ENCODE measurements at places on chromosomes 3 and 15.

- peak; percentile 24 for DNase-seq
Measured at GRCh38 chr3:1404270-1404962, 311.6 kb downstream of the CNTN6 start.

DNA sequence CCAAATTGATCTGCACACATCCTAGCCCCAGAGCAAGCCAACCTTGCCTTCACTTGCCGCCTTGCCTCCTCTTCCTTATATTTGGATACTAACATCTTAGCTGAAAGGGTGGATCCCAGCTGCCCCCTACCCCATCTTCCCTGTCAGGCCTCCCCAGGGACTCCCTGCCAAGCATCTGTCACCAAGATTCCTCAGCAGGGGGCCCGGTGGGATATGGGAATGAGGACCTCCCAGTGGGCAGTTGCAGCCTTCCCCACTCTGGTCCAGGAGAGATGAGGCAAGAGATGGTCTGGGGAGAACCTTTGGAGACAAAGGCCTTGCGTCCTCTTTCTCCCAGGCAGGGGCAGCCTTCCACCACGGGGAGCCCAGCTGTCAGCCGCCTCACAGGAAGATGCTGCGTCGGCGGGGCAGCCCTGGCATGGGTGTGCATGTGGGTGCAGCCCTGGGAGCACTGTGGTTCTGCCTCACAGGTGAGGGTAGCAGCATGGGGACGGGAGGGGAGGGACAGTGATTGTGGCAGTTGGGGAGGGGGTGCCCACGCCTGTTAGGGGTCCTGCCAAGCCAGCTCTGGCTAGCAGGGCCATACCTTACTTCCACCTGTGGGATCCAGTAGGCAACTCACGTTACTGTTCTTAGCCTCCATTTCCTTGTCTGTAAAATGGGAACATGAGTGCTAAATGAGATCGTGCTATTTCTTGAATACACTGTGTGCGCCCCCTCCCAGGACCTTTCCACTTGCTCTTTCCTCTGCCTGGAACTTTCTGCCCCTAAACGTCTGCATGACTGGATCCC is 15.3 kb downstream of the CD276 start:
- no peak for DNase-seq

GRCh38 chr15:70834999-70835398 is 19.0 kb downstream of the LARP6 start:
- no peak for DNase-seq

DNA sequence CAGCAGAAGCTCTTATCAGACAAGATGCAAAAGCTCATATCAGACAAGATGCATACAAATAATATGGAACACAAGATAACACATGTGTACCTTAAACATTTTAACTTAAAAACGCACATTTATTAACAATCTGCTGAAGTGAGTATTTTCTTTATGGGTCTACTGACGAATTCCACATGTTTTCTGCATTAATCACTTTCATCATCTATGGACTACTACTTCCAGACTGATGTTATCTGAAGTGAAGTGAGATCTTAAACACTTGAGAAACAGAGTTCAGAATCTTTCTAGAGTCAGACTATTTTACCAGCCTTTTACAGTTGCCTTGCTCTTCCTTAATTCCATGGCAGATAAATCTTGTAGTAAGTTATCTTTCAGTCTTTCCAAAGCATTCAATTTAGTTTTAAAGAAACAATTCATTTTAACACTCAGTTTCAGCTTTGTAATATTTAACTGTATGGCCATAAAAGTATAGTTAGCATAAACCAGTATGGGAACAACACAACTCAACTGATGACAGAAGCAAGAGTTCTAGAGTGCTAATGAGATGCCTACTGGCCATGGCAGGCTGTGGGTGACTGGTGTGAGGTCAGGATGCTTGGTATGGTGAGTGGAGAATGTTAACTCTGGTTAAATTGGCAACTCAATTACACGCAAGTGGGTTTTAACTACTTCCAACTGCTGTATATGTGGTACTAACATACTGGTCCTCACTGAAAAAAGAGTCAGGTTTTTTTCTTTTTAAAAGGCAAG is 9.8 kb downstream of the CMTM6 start:
- no peak for DNase-seq

GRCh38 chr3:122025296-122025695 is 3.2 kb upstream of the ILDR1 start:
- no peak for DNase-seq

- DNase-seq, result no peak
Measured at GRCh38 chr3:59386165-59386564, 336.3 kb upstream of the CFAP20DC start.

GRCh38 chr15:46297766-46298165 is 662.9 kb downstream of the SQOR start:
- no peak for DNase-seq

DNA sequence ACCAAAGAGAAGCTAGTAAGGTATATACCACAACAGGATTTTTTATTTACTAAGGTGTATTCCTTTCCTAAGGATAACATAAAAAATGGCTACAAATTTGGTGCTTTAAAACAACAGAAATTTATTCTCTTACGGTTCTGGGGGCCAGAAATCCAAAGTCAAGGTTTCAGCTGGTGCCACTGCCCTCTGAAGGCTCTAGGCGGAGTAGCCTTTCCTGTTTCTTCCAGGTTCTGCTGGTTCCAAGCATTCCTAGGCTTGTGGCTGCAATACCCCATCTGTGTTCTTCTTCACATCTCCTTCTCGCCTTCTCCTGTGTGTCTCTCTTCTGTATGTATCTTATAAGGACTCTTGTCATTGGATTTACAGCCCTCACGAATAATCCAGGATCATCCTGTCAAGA is 549.9 kb downstream of the GRM7 start:
- DNase-seq, result no peak

- no peak for DNase-seq
Measured at GRCh38 chr3:18745472-18745871, 320.3 kb upstream of the SATB1 start.

DNA sequence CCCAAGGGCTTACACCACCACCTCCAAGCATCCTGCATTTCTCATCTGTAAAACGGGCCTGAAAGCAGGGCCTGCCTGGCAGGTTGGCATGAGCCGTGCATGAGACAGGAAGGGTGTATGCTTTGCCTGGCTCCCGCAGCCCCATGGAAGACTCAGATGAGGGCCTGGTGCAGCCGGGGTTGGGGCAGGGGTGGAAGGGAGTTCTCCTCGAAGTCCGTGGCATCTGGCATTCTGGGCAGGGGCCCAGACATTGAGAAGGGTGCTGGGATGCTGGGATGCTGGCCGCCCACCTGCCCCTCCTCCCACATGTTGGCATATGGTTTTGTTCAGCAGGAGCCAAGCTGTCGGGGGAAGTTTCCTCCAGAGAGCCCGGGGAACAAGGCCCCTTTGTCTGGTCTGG is 13.0 kb upstream of the FBLN2 start:
- DNase-seq, result no peak

DNA sequence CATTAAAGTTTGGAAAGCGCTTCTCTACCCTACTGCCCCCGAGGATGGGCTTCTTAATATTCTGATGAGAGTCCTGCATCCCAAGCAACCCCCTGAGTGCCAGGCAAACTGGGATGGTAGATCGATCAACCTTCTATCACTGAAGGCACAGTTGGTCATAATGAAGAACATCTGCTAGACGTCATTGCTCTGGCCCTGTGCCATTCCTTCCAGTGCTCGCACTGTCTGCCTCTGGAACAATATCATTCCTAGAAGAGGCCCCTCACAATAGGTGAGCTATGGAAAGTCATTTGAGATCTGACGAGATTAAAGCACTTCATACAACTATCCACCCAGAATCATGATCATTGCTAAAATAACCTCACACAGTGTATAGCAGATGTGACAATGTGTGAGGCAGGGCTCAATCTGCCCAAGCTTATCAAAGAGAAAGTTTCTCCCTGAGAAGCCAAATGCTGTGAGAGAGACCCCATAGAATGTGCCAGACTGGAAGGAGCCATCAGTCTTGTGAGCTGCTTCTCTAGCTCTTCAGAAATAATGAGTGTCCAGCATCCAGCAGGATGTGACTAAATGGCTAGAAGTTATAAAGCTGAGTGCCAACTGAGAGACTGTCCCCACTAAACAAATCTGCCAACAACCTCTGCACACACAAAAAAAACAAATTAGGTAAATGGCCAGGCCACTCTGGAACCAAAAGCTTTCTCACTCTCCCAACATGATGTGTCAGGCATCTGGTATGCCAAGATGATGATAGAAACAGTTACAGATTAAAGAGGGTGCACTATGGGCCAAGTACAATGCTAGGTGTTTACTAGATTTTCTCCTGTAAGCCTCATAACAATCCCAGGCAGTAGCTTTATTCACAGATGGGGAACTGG is 165.5 kb downstream of the NECTIN3 start:
- DNase-seq, result no peak

DNA sequence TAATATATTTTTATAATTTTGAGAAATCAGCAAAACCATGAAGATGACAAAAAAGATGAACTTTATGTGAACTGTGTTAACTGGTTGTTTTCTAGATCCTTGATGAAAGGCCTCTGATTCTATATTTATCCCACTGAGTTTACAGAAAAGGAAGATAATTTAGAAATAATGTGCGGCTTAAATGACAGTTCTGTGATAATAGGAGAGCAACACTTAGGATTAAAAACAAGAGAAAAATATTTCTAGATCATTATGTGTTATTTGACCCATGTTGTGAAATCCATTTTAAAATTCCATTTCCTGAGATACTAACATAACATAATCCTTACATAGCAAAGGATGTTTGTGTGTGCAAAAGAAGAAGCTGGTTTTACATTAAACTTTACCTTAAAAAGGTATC is 598.0 kb downstream of the DIPK2A start:
- no peak for DNase-seq

DNA sequence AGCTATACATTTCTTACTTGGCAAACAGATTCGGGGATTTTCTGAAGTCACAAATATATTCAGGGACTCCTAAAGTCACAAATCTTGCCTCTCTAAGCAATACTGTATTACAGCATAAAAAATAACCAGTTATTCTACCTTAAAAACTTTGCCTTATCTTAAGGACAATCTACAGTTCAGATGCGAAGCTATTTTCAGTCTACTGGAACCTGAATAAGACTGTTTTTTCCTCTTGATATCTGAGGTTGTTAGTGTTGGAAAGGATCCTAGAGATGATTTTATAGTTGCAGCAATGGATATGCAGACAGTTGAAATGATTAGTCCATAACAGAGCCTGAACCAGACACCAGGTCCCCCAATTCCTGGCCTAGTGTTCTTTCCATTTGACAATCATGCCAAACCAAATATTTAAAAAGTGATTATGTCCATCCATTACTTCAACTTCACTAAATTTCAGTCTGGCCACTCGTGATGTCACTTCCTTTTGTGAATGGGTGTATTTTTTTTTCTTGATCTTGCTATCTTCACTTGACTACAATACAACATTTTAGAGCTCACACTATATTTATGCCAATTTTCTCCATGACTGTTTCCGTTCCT is 1.8 kb downstream of the HDGFL3 start:
- DNase-seq, result no peak

DNA sequence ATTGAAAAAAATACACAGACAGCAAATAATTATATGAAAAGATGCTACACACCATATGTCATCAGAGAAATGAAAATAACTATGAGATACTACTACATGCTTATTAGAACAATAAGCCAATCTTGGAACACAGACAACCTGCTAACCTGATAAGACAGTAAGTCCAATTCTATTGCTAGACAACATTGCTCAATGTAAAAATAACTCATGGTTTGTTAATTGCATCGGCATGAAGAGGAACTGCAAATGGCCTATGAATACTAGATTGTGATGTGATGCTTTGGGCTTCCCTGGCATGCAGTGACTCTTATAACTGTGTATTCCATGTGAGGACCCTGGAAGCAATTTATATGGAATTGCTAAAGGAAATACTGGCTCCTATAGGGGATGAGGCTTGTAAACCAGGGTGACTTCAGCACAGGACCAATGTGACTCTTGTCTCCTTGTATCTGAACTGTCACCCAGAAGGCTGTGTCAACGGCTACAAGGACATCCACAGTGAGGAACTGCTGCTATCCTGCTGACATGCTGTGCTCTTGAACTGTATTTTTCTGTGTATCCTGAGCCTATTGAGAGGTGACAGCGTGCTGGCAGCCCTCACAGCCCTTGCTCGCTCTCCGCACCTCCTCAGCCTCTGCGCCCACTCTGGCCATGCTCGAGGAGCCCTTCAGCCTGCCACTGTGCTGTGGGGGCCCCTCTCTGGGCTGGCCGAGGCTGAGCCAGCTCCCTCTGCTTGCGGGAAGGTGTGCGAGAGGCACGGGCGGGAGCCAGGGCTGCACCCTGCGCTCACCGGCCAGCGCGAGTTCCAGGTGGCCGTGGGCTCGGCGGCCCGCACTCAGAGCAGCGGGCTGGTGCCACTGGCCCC is 385.7 kb downstream of the CNTN4 start:
- DNase-seq, result no peak

DNA sequence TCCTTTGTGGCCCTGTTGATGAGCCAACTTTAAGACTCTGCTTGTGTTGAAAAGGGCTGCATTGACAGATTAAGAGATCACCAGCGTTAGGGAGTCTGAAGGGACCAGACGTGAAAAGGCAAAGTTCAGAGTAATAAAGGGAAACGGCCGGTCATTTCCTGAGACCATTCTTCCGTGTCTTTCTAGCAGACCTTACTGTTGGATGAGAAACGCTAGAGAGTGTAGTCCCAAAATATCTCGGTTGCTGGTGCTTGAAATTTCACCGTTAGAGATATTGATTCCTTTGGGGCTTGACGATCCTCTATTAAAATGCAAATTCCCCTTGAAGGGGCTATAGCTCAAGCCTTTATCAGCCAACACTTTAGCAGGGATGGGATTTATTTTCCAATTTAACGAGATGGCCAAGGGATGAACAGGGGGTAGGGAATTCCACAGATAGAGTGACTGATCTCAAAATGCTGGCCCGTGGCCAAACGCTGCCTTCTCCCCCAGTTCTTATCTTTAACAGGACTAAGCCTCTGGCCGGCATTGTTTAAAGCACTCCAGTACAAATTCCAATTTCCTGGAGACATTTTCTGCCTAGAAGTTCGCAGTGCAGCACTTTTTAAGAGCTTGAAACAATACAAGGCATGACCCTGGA is 250.4 kb downstream of the TJP1 start:
- no peak for DNase-seq

- DNase-seq, result no peak
Measured at GRCh38 chr3:29775340-29775739, 494.5 kb downstream of the RBMS3 start.

DNA sequence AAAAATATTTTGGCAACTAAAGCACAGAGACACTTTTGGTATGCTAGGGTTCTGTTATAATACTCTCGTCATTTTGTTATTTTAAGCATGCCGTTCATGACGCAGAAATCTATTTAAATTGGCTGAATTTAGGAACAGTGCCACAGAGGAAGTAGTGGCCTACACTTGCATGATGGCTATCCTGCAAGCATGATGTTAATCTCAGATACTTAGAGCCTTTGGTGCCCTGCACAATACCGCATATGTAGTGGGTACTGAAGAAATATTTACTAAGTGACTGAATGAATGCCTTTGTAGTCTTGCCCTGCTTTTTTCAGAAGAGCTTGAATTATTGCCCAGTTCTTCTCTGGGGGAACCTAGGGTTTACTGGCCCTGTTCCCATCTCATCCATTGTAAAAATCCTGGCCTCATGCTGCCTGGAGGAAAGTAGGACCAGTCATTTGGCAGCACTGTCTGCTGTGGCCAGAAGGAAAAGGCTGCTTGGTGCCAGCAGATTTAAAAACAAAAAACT is 79.0 kb downstream of the SERPINI1 start:
- peak; percentile 54 for DNase-seq

Measured in NCI-H2029 treated with DMSO at 0.1 percent for 48 hours (cell line).